ENCODE measurements at places on chromosomes 3 and 15. TPM values are rescaled to one million over a fixed set of nuclear protein-coding genes. Genes with fewer than 3 reads are reported as not detected.

ULK3 gene
- polyA plus RNA-seq = 25.2 TPM

KLF15 gene
- 11.0 TPM for polyA plus RNA-seq

TRIM42 gene
- not detected for polyA plus RNA-seq

CLDN16 gene
- polyA plus RNA-seq = not detected

CLSTN2 gene
- polyA plus RNA-seq = 34.1 TPM

CCR3 gene
- not detected for polyA plus RNA-seq

CKMT1B gene
- 43.7 TPM for polyA plus RNA-seq

CCNDBP1 gene
- polyA plus RNA-seq = 42.1 TPM

FOXL2 gene
- not detected for polyA plus RNA-seq

ZDHHC19 gene
- 0.49 TPM for polyA plus RNA-seq

MTFMT gene
- polyA plus RNA-seq = 6.9 TPM

SAXO2 gene
- 3.0 TPM for polyA plus RNA-seq

SNTN gene
- polyA plus RNA-seq = not detected

STRIT1 gene
- not detected for polyA plus RNA-seq

GOLGA8O gene
- polyA plus RNA-seq = not detected

ADAMTS7 gene
- 0.97 TPM for polyA plus RNA-seq

ACTL6A gene
- polyA plus RNA-seq = 104 TPM

Measured in brain (organoid and tissue), 16 donors.